ENCODE measurements at places on chromosomes 2 and 18.

GRCh38 chr2:209687323-209687969 lies 84.2 kb upstream of the UNC80 start:
- DNase-seq, result no peak

GRCh38 chr2:26469092-26469710 lies 8.7 kb downstream of the OTOF start:
- DNase-seq, result peak; percentile 83

DNA sequence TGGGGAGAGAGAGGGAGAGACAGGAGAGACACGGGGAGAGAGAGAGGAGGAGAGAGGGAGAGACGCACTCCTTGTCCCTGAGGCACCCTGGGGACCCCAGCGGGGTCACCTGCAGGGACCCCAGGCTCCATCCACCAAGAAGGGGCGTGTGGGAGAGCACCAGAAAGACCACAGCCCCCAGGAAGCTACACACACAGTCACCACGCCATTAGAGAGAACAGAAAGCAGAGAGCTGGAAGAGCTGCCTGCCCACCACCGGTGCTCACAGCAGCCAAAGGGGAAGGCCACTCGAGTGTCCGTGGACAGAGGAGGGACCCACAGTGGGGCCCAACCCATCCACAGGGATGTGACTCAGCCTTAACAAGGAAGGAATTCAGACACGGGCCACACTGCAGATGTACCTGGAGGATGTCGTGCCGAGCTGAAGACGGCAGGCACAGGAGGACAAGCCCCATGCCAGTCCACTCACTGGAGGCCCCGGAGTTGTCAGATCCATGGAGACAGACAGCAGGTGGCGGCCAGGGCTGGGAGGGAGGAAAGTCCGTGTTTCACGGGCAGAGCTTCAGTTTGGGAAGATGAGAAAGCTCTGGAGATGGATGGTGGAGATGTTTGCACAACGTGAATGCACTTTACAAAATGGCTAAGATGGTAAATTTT lies 11.5 kb upstream of the NFATC1 start:
- DNase-seq, result no peak

DNA sequence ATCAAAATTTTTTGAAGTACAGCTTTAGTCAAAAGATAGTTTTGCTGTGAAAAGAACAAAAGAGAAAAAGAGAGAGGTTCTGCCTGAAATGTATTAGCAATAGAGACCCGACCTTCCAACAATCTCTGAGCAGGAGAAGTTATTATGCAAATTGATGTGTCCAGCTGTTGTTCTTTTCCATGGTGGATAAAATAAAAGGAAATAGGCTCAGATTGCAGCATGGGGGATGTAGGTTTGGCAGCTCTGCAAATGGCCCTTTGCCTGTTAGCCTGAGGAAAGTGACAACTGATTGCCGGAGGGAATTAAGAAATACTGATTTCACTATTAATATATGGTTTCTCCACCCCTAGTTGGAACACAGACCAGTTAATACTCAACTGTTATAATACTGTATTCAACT lies 1283.2 kb upstream of the NXPH2 start:
- no peak for DNase-seq

- no peak for DNase-seq
Measured at GRCh38 chr2:3442185-3442584, 62.7 kb downstream of the TRAPPC12 start.

- no peak for DNase-seq
Measured at GRCh38 chr2:129015397-129016285, 697.0 kb upstream of the HS6ST1 start.

DNA sequence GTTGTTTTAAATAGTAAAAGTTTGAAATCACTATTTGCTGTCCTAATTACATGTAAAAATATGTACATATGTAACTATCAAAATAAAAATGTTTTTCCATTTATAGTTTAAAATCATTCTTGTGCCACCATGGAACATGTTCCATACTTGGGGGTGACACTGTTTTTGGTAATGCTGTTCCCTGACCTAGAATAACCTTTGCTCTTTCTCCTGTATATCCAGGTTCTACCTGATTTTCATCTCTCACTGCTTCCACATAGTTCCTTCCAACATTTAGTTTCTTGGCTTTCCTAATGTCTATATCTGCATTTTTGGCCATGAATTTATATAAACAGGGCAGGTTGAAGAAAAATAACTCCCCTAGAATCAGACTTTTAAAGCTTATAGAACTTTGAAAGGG lies 2.5 kb downstream of the SPOPL start:
- DNase-seq, result no peak

GRCh38 chr2:126664234-126664633 lies 8.3 kb downstream of the GYPC start:
- no peak for DNase-seq

- DNase-seq, result no peak
Measured at GRCh38 chr2:135821190-135821589, 15.8 kb downstream of the LCT start.

DNA sequence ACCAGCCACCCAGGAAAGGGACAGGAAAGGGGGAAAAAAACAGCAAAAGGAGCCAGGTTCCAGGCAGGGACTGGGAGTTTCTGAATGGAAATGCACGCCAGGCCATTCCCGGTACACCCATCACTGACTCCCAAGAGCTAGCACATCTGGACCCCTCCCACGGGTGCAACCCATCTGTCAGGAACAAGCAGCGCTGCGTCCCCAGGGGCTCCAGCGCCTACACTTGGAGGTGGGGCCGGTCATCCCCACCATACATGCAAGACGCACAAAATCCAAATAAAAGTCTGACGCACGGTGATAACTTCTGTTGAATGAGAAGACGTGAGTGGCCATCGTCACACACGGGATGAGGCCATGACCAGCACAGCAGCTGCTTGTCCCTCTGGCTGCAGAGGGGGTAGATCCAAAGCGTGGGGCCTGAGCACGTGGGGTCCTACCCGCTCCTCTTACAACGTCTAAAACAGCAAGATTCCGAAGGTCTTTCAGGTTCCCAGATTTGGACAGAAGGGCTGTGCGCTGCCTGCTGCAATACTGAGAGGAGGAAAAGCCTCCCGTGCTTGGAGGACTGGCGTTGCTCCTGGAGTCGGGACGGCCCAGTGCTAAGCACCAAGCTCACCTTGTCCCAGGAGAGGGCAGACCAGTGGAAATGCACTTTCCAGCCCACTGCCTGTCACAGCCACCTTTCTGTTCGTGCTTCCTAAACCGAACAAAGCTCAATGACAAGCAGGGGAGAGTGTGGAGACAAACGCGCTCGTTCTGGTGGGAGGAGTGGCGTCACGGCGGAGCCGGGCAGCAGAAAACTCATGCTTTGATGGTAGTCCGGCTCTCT lies 68.9 kb downstream of the NDUFA10 start:
- no peak for DNase-seq

DNA sequence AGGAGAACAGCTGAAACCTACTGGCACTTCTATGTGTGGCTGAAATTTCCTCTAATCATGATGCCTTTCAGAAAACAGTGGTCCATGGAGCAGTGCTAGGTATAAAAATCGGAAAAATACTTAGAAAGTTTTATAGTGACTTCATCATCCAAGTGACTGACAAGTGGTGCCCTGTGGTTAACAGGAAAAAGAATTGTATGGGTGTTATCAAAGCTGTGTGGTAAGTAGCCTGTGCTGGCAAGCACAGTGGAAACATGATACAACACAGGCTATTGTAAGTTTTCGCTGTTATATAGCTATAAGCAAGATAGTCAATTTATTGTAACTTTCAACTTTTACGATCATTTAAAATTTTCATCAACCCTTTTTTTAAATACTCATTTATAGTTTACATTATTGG lies 1599.7 kb upstream of the ZEB2 start:
- DNase-seq, result no peak

DNA sequence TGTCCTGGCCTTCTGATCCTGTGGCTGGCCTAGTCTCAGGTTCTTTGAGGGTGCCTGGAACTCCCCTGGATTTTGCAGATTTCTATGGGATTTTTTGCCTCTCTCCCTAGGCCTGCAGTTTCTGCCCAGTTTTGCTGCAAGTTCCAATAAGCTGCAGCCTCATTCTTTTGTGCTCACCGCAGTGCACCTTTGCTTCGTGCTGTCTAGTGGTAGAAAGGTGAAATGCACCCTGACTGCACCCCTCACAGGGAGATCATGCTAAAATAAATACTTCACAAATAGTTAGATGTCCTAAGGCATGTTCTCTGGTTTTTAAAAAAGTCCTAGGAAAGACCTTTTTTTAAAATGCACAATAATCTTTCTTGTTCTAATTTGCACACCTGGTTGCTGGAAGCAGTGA lies 72.5 kb downstream of the GNAL start:
- DNase-seq, result no peak

GRCh38 chr2:233407771-233408181 lies 53.5 kb downstream of the DGKD start:
- DNase-seq, result no peak

- DNase-seq, result no peak
Measured at GRCh38 chr18:55735199-55735855, 147.3 kb upstream of the TCF4 start.

GRCh38 chr2:64459575-64459974 lies 5.6 kb downstream of the LGALSL start:
- DNase-seq, result no peak

GRCh38 chr2:55159037-55159651 lies 72.9 kb downstream of the CLHC1 start:
- no peak for DNase-seq

GRCh38 chr2:201929281-201930026 lies 104.2 kb upstream of the FZD7 start:
- no peak for DNase-seq

DNA sequence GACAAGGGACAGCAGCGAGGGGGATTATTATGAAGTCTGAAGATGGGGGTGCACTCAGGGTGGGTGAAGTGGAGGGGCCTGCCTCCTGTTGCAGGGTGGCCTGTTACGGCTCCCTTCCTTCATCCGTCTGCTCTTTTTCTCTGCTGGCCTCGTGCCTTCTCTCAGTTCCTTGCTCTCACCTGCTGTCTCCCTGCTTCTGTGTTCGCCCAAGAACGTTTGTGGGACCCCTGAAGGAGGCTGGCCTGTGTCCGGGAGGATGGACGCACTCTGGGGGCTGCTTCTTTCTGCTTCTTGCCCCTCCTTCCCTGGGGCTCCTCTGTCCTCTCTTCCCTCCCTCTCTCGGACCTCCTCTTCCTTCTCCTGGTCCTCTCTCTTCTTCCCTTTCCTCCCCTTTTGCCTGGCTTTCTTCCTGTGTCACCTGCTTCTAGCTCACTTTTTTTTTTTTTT lies 13.8 kb downstream of the MROH2A start:
- DNase-seq, result no peak

DNA sequence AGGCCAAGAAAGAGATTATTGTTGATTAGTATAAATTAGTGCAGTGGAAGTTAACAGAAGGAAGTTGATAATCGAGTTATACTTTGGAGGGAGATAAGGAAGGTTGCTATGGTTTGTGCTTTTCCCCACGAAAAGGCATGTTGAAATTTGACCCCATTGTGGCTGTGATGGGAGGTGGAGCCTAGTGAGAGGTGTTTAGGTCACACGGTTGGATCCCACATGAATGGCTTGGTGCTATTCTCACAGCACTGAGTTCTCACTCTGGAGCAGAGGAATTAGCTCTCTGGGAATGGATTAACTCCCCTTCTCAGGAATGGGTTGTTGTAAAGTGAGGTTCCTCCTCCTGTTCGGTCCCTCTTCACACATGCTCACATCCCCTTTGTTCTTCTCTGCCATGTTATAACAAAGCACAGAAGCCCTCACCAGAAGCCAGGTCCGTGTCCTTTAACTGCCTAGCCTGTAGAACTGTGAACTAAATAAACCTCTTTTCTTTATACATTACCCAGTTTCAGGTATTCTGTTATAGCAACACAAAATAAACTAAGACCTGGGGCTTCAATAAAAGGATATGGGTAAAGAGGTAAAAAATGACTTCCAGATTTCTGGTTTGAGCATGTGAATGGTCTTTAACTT lies 21.9 kb downstream of the PIGN start:
- no peak for DNase-seq

DNA sequence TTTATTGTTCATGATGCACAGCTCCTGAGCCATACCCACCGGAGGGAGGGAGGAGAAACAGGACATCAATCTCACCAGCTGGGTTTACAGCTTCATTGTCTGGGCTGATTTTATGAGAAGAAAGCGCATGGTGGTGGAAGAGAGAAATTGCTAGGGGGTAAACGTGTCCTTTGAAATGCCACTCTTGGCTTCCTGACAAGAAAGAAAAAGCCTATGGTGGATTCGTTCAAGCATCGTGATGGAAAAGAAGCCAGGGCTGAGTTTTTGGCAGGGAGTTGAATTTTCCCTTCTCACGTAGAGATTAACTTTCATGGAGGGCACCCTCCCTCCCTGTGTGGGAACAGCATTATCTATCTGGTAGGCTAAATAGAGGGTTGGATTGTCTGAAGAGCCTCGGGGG lies 502.0 kb downstream of the SLC4A3 start:
- no peak for DNase-seq

GRCh38 chr18:50199346-50199855 lies 4.5 kb upstream of the MYO5B start:
- DNase-seq, result no peak

DNA sequence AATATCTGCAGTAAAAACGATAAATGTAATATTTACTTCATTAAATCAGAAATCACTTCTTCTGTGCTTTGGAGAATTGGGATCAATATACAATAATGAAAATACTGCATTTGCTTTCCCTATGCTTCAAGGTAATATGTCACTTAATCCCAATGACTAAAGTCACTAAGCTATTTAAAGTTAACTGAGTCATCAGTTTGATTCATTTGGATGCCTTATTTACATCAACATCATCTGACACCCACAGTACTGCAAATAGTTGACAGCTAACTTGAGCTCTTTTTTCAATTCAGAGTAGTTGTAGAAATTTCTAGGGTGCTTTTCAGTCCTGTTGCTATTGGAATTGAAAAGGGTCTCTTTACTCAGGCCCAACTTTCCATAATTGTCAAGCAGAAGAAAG lies 776.9 kb upstream of the FSHR start:
- no peak for DNase-seq

- no peak for DNase-seq
Measured at GRCh38 chr18:6543330-6543908, 128.7 kb upstream of the L3MBTL4 start.

GRCh38 chr2:107543793-107544192 lies 282.9 kb upstream of the RGPD4 start:
- DNase-seq, result no peak

DNA sequence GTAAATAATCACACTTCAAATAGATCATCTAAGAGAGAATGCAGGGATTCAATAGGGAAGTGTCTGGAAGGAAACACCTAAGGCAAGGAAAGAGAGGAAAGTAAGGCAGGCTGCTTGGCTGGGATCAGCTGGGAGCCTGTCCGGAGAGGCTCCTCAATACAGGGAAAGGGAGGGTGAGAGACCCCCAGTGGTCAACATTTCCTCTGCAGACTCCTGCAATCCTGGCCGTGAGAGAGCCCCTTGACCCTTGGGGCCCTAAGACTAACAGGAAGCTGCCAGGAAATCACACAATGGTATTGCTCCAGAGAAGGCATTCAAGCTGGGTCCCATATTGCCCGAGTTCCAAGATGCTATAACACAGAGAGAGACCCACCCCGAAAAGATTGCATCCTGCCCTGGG lies 549.4 kb downstream of the NYAP2 start:
- DNase-seq, result no peak

- DNase-seq, result no peak
Measured at GRCh38 chr2:209525834-209526281, 102.0 kb downstream of the MAP2 start.

Data from stimulated activated effector memory CD8-positive, alpha-beta T cell treated with anti-CD3 and anti-CD28 coated beads, Interleukin-12 subunit alpha, Interleukin-12 subunit beta, amount 100 ng/mL, for 72 hours (primary cell).